ENCODE measurements at places on chromosomes 16 and 17. TPM values are rescaled to one million over a fixed set of nuclear protein-coding genes. Genes with fewer than 3 reads are reported as not detected.

CCDC78 gene
- 3.3 TPM for total RNA-seq

NAGS gene
- 13.5 TPM for total RNA-seq

TNRC6C gene
- total RNA-seq, result 6.0 TPM

TERB1 gene
- total RNA-seq, result not detected

NUDT7 gene
- not detected for total RNA-seq

KATNIP gene
- total RNA-seq, result 30.0 TPM

CHRNE gene
- not detected for total RNA-seq

TNFRSF13B gene
- total RNA-seq, result not detected

MPO gene
- total RNA-seq, result not detected

CA5A gene
- not detected for total RNA-seq

BAIAP3 gene
- total RNA-seq, result 13.1 TPM

CPHXL2 gene
- total RNA-seq, result not detected

KRTAP4-3 gene
- total RNA-seq, result not detected

NPIPA8 gene
- not detected for total RNA-seq

PTX4 gene
- total RNA-seq, result 0.40 TPM

TPSB2 gene
- total RNA-seq, result not detected

ZG16 gene
- not detected for total RNA-seq

TMEM235 gene
- total RNA-seq, result not detected

TEKT1 gene
- total RNA-seq, result not detected

RANBP10 gene
- total RNA-seq, result 5.5 TPM

CDRT15L2 gene
- total RNA-seq, result not detected

SLC47A2 gene
- 0.17 TPM for total RNA-seq

KRT33A gene
- not detected for total RNA-seq

All from PC-3 (cell line).